Pericardium fibroblast (primary cell): ENCODE measurements at places on chromosomes 11 and 22. TPM values are rescaled to one million over a fixed set of nuclear protein-coding genes. Genes with fewer than 3 reads are reported as not detected.

Gene UBXN1
- 103 and 276 TPM in 2 replicates for total RNA-seq

Gene SYT12
- total RNA-seq, result 1.5 TPM in 1 of 2 replicates, not detected in the other

Gene GALR3
- not detected in 2 replicates for total RNA-seq

Gene LMO2
- 0.51 and 2.6 TPM in 2 replicates for total RNA-seq

Gene CNIH2
- total RNA-seq, result 0.70 TPM in 1 of 2 replicates, not detected in the other

Gene BEST1
- total RNA-seq, result 1.5 and 3.7 TPM in 2 replicates

Gene TRIM49
- total RNA-seq, result not detected in 2 replicates

Gene PNPLA3
- total RNA-seq, result 3.4 and 4.0 TPM in 2 replicates

Gene SEC14L2
- 4.0 and 5.0 TPM in 2 replicates for total RNA-seq

Gene CEP164
- total RNA-seq, result 14.1 and 23.3 TPM in 2 replicates

Gene SLC5A4
- total RNA-seq, result not detected in 2 replicates

Gene ARHGAP1
- 48.4 and 59.6 TPM in 2 replicates for total RNA-seq
